ENCODE measurements at places on chromosomes 7 and 10.

DNA sequence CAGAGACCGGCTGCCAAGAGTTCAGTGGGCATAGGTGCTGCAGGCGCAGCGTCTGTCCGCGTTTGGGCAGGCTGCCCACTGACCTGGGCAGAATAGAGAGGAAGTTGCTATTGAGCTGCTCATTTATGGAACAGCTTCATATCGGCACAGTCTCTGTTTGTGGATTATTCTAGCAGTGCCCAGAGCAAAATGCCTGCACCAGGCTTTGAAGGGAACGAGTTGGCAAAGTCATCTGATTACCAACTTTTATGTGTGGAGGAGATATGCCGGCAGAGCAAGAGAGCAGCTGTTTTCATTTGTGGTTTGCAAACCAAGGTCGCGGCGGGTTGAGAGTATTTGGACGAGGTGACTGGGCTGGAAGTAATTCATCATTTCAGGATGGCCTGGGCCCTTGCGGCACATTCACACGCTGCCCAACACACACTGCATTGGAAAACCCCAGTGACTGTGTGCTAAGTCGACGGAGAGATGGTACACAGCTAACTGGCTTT lies 228.5 kb downstream of the TCERG1L start:
- DNase-seq = no peak

- DNase-seq = no peak
These were observed 2.7 kb upstream of the MUC17 start for GRCh38 chr7:101017064-101017777.

GRCh38 chr10:48406204-48406603 lies 99.7 kb downstream of the MAPK8 start:
- DNase-seq = no peak

DNA sequence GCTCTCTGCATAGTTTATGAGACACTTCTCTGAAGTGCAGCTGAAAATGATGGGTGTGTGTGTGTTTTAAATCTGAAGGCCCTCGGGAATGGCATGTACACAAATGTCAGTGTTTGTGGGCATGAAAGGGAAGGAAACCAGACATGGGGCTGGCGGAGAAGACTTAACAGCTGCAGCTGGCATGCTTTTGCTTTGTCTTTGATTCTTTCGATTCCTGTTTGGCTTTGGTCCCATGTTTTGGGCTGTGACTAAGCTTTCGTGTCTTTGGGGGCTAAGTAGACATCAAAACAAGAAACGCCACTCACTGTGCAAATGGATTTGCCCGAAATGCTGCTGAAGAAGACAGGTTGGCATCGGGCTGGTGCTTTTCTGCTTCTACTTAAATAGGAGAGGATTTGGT lies 179.3 kb downstream of the PFKFB3 start:
- no peak for DNase-seq

- no peak for DNase-seq
These were observed 373.6 kb upstream of the GHITM start for GRCh38 chr10:83765731-83766130.

DNA sequence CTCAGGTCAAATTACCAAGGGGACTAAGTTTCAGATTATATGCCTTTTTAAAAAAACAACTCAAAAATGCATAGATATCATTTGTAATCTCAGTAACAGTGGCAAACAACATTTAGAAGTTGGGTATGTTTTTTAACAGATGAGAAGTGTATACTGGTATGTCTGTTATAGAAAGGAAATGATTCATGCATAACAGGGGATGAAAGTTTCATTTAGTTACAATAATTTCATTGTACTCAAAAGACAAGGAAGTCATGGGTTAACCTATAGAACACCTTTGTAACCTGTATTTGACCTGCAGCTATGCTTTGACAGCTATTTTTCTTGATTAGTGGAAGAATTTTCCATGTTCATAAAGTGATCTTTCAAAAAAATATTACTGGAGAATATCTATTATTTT lies 35.4 kb upstream of the FAM133B start:
- no peak for DNase-seq

- DNase-seq = no peak
These were observed 158.9 kb downstream of the RTKN2 start for GRCh38 chr10:62109587-62110293.

- DNase-seq = no peak
These were observed 100.3 kb upstream of the CPXM2 start for GRCh38 chr10:123991611-123992570.
